ENCODE measurements at places on chromosomes 1 and 21.
A peak's percentile ranks its signal among the peaks of the same experiment; 100 is the strongest.

DNA sequence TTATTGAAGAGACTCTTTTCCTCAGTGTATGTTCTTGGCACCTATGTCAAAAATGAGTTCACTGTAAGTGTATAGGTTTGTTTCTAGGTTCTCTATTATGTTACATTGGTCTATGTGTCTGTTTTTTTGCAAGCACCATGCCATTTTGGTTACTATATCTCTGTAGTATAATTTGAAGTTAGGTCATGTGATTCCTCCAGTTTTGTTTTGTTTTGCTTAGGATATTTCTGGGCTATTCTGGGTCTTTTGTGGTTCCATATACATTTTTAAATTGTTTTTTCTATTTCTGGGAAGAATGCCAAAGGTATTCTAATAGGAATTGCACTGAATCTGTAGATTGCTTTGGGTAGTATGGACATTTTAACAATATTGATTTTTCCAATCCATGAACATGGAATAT is 13.2 kb downstream of the TMED5 start:
- DNase-seq = no peak

GRCh38 chr1:242023805-242024204 is 24.9 kb upstream of the MAP1LC3C start:
- DNase-seq = no peak

DNA sequence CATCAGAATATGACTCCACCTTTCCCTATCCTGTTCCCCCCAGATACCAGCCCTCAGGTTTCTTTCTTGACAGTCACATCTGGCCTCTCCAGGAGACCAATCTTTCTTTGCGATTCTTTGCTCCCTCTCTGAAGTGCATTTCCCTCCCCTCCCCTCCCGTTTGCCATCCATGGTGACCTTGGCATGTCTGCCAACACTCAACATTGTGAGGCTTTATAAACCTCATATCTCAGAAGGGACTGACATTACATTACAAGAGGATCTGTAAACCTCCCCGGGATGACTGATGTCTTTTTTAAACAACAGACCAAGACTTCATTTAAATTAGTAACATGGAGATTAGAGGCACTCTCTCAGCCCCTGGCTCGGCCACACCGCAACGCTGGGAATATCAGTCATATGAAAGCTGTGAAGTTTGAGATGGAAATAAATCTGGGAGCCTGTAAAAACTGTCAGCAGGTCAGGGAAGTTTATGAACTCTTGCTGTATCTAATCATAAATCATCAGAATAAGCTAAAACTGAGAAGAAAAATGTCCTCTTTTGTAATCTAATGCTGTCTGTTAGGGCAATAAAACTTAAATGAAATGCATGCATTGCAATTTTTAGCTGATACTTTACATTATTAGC is 401.7 kb upstream of the PROX1 start:
- DNase-seq = no peak

GRCh38 chr1:43832255-43832654 is 101.3 kb upstream of the ARTN start:
- DNase-seq = peak; percentile 46

- no peak for DNase-seq
These were observed 298.1 kb downstream of the TGFB2 start for GRCh38 chr1:218643281-218643680.

- no peak for DNase-seq
These were observed 29.0 kb downstream of the GREM2 start for GRCh38 chr1:240582953-240583352.

DNA sequence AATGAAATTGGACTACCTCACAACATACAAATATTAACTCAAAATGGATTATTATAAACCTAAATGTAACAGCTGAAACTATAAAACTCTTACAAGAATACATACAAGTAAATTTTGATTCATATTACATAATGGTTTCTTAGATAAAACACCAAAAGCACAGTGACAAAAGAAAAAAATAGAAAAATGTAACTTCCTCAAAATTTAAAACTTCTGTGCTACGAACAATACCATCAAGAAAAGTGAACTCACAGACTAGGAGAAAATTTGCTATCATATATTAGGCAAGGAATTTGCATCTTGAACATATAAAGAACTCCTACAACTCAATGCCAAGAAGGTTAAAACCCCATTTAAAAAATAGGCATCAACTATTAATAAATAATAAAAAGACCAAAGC is 31.2 kb downstream of the ANGPTL3 start:
- DNase-seq = no peak

- DNase-seq = peak; percentile 35
These were observed 3.8 kb downstream of the HECTD3 start for GRCh38 chr1:45007311-45007710.

GRCh38 chr1:192805832-192806323 is 3.0 kb upstream of the RGS2 start:
- DNase-seq = peak; percentile 51

GRCh38 chr1:110135246-110135645 is 15.0 kb upstream of the SLC6A17 start:
- no peak for DNase-seq

GRCh38 chr1:27057801-27058625 is 45.4 kb upstream of the TENT5B start:
- no peak for DNase-seq

Measured in activated CD8-positive, alpha-beta memory T cell treated with anti-CD3 and anti-CD28 coated beads, Interleukin-2, amount 10 ng/mL, durations not matched to agents 7 days and 5 days (primary cell).